ENCODE measurements at places on chromosomes 12 and 14.

DNA sequence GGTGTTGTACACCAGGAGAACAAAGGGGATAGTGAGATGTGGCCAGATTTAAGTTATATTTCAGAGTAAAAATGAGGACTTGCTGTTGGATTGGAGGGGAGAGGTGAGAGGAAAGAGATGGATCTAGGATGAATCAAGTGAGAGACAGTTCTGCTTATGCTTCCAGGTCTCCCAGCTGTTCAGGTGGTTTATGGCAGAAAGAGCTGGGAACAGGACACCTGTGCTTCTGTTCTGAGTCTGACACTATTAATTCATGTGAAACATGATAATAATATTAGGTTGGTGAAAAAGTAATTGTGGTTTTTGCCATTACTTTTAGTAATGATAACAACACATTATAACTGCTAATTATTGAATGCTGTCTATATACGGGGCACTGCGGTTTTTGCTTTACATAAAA, 55.7 kb downstream of the SLC15A5 start:
- DNase-seq = no peak

DNA sequence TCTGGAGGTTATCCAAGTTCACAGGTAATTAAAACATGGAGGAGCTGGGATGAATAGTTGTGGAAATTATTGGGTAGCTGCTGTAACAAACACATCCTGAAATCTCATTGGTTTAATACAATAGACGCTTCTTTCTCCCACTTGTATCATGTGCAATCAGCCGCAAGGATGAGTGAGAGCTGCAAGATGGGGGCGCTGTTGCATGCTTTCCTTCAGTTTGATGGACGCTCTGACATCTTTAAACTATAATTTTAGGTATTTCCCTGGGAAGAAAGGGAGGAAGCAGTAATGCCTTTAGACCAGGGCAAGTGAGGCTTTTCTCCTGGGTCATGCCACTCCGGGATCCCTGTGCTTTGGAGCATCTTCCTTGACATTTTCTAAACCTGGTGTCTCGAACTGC, 178.7 kb downstream of the PAWR start:
- DNase-seq = no peak

GRCh38 chr12:99372257-99372920, 275.2 kb upstream of the GARIN6 start:
- no peak for DNase-seq

GRCh38 chr12:49972641-49973360, at the start of gene AQP6:
TSS of gene AQP6 (plus strand) at chr12:49972947. CDS start at chr12:49973174, 227 bp downstream.
- DNase-seq = no peak
